ENCODE measurements at places on chromosomes 13 and 19.

DNA sequence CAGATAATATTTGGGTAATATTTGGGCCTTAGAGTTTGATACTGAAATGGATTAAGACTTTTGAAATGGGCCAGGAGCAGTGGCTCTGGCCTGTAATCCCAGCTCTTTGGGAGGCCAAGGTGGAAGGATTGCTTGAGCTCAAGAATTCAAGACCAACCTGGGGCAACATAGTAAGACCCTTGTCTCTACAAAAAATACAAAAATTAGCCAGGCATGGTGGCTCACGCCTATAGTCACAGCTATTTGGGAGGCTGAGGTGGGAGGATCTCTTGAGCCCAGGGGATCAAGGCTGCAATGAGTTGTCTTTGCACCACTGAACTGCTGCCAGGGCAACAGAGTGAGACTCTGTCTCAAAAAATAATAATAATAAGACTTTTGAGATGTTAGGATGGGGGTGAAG lies 926 bp upstream of the ZNF836 start:
- no peak for DNase-seq

DNA sequence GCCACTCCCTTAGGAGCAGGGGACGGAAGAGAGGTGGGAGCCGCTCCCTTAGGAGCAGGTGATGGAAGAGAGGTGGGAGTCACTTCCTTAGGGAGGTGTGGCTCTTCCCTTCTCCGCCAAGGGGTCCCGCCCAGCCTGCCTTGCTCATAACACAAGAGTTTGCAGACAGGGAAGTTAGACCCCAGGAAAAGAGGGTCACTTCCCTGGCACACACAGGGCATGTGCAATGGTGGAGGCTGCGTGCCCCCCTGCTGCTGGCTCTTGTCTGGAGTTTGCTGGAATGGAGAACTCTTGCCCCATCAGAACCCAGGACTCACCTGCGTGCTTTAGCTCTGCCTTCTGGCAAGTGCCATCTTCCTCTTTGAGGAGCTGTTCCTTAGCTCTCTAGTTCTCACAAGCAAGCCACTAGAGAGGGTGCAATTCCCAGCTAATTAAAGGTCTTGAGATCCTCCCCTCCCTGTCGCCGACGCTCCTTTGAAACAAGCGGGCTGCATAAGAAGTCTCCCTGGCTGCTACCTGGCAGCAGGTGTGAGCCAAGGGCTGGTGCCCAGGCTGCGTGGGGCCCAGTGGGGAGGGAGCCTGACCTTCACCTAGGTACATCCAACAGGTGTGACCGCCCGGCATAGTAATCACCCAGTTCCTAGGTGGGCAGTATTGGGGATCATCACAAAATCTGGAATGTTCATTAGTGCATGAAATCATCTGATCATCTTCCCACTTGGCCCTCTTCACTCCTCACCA lies 281.6 kb downstream of the ZNF536 start:
- DNase-seq: no peak

DNA sequence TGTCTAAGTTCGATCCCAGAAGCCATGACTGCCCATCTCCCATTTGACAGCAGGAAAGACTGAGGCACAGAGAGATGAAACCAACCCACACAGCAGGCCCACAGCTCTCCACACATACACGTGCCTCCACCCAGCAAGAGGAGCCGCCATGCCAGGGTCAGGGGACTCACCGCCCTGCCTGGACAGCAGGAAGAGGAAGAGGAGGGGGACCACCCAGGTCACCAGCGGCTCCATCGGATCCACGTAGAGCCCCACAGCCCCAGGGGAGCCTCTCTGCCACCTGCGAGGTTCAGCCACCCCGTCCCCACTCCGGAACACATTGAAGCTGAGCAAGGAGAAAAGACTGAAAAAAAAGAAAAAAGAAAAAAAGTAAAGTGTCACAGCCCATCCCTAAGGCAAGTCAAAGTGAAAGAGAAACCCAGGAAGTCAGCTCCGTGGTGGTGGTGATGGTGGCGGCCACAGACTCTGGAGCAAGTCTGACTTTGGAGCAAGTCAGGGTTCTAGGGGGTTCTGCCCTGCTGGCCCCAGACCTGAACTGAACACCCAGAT lies at the start of gene IL12RB1:
TSS of gene IL12RB1 (minus strand) at position 345 of the 549 bp plus-strand sequence. CDS start at position 234, 111 bp downstream.
- no peak for DNase-seq

DNA sequence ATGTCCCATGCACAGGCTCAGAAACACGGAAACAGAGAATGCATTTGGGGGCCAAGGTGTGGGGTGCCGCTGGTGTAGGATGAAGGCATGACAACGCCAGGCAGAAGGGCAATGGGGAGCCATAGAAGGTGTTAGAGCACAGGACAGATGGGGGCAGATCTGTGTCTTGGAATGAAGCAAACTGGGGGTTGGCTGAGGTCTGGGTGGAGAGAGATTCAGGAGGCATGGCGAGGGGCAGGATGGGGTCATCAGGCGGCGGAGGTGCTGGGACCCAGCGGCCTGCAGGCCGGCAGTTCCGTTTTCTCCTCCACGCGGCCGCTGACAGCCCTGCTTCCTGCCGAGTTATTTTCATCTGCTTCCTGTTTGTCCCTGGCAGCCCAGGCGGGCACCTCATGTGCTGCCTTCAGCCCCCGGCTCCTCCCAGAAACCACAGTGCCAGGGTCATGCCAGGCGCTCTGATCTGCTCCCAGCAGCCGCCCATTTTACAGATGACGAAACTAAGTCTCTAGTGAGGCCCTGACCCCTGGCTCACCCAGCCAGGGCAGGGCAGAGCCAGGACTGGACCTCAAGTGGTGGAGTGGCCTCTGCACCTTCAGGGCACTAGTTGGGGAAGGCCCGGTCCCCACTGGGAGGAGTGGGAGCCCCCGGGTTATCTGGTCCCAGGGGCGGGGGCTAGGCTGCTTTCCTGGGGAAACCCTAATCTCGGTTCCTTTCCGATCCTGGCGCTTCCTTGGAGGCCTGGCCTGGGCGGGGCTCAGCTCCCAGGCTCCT lies 2.2 kb downstream of the ARHGAP45 start:
- no peak for DNase-seq

DNA sequence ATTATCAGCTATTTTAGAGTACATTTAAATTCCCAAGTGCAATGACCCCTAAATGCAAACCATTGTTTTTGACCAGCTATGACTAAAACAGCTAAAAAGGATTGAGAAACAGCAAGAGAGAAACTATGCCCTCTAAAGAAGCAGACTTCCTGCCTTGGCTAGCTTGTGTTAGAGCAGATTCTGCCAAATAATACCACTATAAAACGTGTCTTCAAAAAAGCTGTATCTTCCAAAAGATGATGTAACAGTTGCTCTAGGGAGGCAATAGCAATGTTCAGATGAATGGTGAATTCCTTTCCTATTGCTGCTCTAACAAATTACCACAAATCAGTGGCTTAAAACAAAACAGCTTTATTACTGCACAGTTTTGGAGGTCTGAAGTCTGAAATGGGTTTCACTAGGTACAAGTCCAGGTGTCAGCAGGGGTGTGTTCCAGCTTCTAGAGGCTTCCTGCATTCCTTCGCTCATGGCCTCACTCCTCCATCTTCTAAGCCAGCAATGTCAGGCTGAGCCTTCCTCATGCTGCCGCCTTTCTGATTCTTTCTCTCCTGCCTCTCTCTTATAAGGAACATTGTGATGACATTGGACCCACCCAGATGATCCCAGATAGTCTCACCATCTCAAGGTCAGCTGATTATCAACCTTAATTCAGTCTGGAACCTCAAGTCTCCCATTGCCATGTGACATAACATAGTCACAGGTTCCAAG lies 84.5 kb downstream of the LRRC63 start:
- DNase-seq: no peak

DNA sequence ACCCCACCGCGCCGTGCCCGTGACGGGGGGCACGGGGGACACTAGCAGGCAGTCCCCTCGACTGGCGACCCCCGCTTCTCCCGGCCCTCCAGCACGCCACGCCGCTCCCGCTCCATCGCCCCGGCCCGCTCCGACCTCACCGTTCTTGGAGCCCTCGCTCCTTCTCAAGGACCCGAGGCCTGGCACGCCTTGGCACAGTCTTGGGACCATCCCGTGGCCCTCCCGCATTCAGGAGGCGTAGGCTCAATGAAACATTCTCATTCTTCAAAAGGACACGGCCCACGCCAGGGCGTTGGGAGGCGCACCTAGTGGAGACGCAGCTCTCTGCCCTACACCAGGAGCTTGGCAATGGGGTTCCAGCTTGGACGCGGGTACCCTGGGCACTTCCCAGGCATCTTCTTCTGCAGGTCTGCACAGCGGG lies 473 bp upstream of the CERS1 start:
- DNase-seq: no peak

DNA sequence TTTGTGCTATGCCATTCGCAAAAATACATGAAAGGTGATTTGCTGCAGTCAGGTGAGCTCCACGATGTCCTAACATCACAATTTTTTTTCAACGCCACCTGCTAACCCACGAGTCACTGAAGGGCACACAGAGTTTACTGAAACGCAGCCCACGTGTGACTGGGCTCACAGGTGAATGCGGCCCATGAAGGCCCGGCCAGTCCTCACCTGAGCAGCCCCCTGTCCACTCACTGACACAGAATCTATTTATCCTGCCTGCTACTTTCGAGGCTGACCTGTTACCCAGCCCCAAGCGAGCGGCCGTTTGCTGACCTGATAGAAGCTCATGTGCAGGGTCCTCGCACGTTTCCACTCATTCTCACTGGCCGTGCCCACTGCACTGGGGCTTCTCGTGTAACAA lies 121.9 kb upstream of the SOX1 start:
- no peak for DNase-seq

- no peak for DNase-seq
Measured at GRCh38 chr13:107551521-107551920, 663.8 kb downstream of the LIG4 start.

DNA sequence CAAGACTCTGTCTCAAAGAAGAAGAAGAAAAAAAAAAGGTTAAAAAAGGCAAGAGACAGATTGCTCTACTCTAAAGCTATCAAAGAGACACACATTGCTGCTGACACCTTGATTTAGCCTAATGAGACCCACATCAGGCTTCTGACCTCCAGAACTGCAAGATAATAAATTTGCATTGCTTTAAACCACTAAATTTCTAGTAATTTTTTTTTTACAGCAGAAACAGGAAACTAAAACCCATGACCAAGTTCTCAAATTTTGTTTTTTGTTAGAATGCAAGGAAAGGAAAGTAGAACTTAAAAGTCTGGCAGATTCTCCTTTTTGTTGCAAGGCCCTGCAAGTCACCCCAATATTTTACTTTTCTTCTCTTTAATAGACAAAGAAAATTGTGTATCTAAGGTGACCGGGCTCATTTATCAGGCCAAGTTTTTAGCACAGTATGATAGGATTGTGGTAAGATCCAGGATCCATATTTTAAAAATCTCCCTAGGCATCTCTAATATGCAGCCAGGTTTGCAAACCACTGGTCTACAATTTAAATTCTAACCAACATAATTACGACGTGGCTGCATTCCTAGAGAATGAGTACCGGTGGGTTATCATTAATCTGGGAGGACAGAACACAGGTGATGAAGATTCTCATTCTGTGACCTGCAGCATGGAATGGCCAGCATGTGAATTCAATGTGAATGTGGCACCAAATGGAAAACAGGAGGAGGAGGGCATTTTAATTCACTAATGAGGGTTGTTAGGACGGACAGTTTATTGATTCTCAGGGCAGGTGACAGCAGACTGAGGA lies 56.7 kb upstream of the MED4 start:
- DNase-seq: no peak

DNA sequence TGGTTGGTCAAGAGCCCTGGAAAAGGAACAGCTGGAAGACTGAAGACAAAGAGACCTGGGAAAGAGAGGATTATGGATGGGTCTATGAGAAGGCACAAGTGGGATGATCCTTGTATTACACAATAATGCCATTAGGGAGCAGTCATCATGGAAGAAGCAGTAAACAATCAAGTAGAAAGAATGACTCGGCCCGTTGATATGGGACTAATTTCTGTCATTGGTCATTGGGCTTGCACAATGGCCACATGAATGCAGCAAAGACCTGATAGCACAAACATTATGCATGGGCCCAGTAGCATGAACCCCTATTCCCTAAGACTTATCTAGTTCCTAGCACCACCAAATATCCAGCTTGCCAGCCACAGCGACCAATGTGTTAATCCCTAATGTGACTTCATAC lies 390.3 kb upstream of the ZNF507 start:
- no peak for DNase-seq

GRCh38 chr19:35601971-35602370 lies 10.6 kb upstream of the HAUS5 start:
- no peak for DNase-seq

GRCh38 chr13:98878486-98879126 lies 99.3 kb downstream of the DOCK9 start:
- DNase-seq: no peak

DNA sequence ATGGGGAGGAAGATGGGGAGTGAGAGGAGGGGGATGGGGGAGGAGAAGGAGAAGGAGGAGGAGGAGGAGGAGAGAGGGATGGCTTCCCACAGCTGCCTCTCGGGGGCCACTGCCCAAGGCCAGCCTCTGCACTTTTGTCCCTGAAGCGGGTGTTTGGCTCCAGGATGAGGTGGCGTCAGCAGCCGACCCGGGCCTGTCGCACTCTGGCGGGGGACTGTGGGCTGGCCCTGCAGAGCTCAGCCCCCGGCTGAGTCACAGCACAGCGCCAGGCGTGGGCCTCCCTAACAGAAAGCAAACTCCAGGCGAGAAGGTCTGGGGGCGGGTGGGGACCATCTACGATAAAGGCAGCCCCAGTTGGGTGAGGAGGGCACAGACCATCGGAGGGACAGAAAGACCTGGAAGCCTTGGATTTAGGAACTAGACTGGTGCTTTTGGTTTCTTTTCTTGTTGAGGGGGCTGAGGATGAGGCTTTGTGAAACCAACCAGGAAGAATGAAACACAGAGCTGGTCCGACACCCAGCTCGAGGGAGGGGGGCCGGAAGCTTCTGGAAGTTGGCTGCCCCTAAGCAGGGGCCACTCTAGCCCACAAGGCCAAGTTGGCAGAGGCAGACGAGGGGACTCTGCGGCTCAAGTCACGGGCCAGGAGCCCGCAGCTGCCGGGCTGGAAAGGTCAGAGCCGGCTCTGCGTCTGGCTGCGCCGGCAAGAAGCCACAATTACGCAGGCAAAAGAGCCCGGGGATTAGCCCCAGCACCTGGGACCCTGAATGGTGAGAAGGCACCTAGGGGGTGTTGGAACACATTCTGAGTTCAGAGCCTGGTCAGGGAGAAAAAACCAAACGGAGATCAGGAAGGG lies 18.2 kb downstream of the LSM4 start:
- DNase-seq: peak; percentile 79

GRCh38 chr13:112530861-112531260 lies 57.1 kb downstream of the TUBGCP3 start:
- DNase-seq: no peak

DNA sequence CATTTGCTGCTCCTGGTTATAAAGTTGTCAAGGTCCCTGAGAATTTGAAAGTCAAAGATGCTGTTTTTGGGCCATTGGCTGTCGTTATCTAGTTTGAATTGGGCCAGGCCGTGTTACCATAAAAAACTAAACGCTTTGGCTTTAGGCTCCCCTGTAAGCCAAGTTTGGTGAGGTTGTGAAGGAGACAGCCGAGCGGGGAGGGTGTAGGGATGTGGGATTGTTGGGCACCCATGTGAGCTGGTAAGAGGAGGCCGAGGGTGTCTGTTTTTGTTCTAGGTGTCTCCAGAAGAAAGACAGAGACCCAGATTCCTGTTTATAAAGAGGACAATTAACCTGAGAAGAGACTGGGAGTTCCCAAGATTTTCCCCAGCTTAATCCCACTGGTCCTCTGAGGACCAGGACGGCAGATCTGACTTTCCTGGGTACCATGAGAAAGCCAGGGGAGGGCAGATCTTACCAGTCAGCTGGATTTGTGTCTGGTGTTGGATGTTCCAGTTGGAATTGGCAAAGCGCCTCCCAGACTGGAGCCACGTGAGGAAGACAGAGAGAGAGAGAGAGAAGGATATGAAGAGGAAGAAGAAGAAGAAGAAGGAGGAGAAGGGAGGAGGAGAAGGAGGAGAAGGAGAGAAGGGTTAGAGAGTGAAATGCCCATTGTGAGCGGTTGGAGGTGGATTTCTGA lies 25.1 kb downstream of the TMEM255B start:
- no peak for DNase-seq

- DNase-seq: peak; percentile 71
Measured at GRCh38 chr19:41218615-41219507, at the start of gene AXL. AXL (plus strand) TSS chr19:41219223; CDS start chr19:41219393, 170 bp downstream.
